Fibroblast of skin of left quadriceps (primary cell): ENCODE measurements at places on chromosomes 1 and 21.

- DNase-seq = peak; percentile 45
These were observed 19.7 kb upstream of the ABCG1 start for GRCh38 chr21:42198929-42199867.

DNA sequence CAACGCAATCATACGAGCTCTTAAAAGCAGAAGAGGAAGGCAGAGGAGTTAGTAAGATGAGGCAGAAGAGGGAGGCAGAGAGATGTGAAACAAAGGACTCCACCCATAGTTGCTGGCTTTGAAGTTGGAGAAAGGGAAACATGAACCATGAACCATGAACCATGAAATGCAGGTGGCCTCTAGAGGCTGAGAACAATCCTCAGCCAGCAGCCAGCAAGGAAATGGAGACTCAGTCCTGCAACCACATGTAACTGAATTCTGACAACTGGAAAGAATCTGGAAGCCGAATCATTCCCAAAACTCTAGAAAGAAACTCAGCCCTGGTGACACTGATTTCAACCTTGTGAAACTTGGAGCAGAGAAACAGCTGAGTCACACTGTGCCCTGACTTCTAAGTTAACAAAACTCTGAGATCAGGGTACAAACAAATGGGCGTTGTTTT lies 10.1 kb downstream of the DIPK1A start:
- peak; percentile 36 for DNase-seq

- DNase-seq = no peak
These were observed 137.2 kb upstream of the FGGY start for GRCh38 chr1:59159557-59160203.

DNA sequence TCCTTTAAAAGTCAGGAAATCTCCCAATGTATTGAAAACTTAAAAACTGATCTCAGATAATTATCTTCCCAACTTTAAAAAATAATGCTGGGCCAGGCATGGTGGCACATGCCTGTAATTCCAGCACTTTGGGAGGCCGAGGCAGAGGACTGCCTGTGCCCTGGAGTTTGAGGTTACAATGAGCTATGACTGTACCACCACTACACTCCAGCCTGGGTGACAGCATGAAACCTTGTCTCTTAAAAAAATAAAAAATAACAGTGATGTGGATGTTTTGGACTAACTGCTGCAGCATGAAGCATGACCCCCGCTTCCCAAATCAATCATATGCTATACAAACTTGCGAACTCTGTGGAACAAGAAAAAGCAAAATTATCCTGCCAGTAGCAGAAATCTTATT lies 186.3 kb downstream of the RERE start:
- DNase-seq = no peak

DNA sequence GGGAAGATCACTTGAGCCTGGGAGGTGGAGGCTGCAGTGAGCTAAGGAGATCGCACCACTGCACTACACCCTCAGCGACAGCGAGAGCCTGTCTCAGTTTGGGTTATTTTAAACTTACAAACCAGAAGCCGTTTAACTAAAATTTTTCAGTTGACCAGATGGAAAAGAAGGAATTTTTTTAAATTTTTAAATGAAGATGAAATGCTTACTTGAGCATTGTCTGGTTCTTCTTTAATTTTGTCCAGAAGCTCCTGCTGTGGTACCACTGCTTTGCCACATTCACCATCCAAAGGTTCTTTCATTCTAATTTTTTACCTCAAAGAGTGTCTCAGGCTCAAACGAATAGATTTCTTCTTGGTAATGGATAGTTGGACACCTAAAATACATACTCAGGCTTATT lies 1.4 kb downstream of the ZMYM6 start:
- no peak for DNase-seq
